ENCODE measurements at places on chromosomes 6 and 20.

- no peak for DNase-seq
Observed at GRCh38 chr6:157908369-157909281, 73.0 kb upstream of the SYNJ2 start.

DNA sequence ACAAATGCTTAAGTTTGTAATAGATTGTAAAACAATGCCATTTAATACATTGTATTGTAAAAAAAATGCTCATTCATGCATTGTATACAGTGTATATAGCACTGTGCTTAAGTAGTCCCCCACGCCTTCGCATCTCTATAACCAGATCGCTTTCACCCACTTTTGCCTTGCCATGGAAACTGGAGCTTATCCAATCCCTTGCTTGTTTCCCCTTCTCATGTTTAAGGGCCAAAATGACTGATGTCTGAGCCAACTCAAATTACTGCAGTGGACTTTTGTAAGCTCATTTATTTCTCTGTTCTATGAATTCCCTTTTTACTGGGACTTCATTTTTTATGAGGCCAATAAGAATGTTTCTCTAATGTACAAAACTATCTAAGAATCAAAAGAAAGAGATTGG lies 730.9 kb upstream of the GJE1 start:
- no peak for DNase-seq

- DNase-seq = no peak
Observed at GRCh38 chr6:154578004-154578559, 67.6 kb upstream of the CNKSR3 start.

DNA sequence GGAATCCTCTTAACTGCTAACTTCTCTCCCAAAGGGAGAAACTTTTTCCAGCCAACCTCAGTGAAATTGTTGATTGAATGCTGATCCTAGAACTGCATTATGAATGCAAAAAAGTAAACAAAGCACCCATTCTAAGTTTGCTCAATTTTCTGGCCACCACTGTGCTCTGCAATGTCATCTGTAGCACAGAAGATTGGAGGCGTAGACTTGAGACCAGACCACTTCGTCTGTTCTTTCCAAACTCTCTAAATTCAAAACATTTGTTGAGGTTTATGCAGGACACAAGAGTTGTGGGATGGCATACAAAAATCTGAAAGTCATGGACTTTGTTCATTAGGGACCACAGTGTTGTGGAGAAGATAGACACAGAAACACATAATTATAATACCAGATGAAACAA lies 11.1 kb upstream of the TSPYL1 start:
- DNase-seq = no peak
